Fibroblast of the aortic adventitia (primary cell): ENCODE measurements at places on chromosomes 12 and 14.
A peak's percentile ranks its signal among the peaks of the same experiment; 100 is the strongest.

DNA sequence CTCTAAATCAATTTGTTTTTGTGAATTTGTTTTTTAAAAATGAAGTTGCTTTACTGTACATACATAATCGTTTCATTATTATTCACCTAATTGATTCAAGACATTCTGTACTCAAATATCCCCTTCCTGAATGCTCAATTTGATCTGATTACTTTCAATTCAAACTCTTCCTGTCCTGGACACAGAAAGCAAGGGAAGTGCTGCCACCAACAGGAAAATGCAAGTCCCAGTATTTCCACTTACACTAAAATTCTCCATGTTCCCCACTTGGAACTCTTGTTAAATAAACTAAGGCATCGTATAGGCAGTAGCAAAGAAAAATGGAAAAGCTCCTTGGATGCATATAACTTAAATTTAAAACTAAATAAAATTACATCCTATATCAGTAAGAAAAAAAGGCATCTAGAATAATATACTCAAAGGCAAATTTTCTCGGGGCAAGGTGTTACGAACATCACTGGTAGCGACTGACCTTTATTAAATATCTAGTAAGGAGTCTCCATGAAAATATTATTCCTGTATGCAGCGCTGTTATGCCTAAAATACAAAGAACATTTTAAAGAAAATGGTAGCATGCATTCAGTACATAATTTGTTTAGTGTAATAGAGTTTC is 72.0 kb upstream of the DBX2 start:
- peak; percentile 60 for DNase-seq

- DNase-seq, result peak; percentile 50
Observed at GRCh38 chr14:53542732-53543131, 389.6 kb upstream of the DDHD1 start.

DNA sequence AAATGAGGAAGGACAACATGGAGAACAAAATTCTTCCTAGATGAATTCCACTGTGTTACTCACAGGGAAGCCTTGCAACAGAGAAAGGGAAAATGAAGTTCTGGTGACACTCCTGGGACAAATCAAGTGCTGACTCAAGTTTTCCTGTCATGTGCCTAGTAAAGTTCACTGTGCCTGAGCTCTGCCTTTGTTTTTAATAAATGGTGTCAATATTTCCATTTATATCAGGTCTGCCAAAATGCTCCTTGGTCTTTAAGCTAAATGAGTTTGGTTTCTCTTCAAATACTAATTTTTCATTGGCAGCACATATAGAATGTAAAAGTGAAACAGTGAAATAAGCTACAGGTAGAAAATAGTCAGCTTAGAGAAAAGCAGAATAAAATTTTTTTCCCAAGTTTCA is 33.0 kb downstream of the HIGD1C start:
- DNase-seq, result peak; percentile 81

- peak; percentile 99 for DNase-seq
Observed at GRCh38 chr12:98439981-98440581, 75.3 kb upstream of the TMPO start.

DNA sequence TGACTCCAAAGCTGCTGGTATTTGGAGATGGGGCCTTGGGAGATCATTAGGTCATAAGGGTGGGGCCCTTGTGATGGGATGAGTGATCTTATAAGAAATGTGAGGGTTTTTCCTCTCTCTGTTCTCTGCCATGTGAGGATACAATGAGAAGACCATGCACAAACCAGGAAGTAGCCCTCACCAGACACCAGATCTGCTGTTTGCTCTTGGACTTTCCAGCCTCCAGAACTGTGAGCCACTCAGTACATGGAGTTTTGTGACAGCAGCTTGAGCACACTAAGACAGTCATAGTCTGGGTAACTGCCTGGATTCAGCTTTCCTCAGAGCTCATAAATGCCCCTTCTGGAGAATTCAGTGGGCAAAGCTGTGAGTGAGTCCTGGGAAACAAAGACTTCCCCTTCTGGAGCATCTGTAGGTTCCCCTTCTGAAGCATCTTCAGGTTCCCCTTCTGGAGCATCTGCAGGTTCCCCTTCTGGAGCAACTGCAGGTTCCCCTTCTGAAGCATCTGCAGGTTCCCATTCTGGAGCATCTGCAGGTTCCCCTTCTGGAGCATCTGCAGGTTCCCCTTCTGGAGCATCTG is 11.0 kb upstream of the PPP4R3A start:
- no peak for DNase-seq

DNA sequence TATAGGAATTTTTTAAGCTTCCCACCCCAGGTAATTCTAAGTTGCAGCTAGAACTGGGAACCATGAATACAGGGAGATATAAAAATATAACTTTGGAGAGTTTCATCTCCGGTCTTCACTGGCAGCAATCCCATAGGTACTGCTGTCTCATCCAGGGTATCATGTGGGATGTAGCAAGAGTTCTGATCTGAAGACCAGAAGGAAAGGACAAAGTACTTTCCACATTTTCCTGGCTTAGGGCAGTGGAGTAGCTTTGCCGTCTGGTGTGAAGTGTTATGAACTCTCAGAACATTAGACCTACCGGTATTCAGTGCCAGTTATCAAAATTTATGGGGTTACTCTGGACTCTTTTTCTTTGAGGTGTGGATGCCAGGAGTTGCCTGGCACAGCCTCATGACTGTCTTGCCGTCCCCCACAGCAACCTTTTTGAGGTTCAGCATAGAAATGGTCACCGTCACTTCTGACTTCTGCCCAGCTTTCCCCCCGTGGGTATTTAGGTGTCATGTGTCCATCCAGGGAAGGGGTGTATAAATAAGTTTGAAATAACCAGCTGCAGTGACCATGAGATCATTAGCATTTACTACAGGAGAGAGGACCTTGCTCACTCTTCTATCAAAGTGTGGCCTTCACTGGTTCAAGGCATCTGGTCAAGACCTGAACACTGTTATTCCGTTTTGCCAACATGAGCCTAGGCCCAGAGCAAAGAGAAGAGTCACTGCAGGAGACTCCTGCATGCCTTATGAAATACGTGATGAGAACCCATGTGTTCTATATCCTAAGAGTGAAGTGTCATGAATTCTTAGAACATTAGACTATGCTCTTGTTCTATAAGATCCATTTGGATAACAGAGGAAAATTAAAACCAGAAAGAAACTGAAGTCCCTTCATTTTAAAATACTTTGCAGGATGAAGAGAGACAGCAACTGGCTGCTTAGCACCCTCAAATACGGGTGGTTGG is 22.2 kb downstream of the TMEM233 start:
- no peak for DNase-seq

GRCh38 chr14:49940808-49941421 is 48.0 kb downstream of the ARF6 start:
- DNase-seq, result peak; percentile 64

GRCh38 chr12:32644431-32644830 is 34.7 kb upstream of the DNM1L start:
- DNase-seq, result peak; percentile 64

DNA sequence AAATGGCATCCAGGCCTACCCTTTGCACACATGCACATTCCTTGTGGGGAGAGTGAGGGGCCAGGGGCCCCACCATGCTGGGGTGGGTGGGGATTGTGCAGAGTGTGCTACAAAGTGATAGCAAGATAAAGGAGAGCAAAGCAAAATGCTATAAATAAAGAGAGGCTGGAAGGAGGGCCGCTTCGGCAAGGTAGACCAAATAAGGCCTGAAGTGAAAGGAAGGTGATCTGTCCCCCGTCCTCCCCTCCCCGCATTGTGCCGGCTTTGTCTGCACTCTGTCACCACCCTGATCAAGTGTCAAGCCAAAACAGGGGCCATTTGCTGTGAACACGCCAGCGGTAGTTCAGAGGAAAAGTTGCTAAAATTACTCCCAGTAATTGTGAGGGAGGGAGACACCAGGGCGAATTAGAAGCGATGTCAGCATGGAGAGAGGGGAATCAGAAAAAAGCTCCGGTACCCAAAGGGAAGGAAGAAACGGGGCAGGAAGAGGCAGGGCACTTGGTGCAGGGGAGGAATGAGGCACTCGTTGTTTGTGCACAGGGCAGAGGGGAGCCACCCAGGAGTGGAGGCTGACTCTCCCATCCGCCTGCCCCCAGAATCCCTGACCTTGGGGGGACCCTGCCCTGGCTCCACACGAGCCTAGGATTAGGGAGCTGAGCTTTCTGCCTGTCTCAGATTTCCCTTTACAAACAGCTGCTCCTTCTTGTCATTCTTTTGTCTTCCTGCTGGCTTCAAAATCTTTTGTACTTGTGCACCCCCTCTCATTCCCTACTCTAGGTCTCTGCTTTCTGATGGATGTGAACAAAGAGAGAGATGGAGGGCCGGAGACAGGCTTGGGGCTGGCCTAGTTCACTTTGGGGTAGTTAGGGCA is 2.9 kb upstream of the MYH7 start:
- no peak for DNase-seq

DNA sequence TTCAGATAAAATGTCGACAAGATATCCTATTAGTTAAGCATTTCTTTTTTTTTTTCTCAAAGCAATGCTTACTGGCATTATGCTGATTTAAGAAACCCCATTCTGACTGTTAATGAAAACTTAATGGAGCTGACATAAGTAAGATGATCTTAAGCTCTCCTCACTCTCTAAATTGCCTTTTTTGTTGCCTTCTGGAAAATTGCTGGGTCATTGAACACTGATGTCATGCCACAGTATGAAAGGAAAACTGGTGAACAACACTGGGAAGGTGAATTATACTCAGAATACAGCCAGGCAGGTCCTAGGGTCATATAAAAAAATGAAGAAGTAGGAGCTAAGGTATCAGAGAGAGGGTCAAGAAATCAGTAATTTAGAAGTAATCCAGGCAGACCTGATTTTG is 179.9 kb downstream of the BTG1 start:
- DNase-seq, result no peak

DNA sequence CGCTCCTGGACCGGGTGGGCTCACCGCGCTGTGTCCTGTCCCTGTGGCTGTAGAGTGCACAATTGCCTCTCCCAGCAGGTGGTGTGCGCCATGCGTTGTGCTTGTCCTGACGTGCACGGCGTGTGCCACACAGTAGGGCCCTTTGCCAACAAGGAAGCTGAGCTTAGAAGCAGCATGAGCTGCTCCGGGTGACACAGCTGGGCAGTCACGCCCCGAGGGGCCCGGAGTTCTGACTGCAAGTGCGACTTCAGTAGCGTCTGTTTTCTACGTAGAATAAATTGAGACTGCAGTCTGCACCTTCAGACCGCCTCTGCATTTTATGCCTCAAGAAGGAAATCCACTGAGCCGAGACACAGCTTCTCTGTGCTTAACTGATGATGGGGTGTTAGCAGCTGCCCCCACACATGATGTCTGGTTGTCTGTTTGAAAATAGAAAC is 81.6 kb downstream of the ADGRD1 start:
- DNase-seq, result no peak

GRCh38 chr12:88362439-88362838 is 217.8 kb downstream of the KITLG start:
- peak; percentile 30 for DNase-seq

DNA sequence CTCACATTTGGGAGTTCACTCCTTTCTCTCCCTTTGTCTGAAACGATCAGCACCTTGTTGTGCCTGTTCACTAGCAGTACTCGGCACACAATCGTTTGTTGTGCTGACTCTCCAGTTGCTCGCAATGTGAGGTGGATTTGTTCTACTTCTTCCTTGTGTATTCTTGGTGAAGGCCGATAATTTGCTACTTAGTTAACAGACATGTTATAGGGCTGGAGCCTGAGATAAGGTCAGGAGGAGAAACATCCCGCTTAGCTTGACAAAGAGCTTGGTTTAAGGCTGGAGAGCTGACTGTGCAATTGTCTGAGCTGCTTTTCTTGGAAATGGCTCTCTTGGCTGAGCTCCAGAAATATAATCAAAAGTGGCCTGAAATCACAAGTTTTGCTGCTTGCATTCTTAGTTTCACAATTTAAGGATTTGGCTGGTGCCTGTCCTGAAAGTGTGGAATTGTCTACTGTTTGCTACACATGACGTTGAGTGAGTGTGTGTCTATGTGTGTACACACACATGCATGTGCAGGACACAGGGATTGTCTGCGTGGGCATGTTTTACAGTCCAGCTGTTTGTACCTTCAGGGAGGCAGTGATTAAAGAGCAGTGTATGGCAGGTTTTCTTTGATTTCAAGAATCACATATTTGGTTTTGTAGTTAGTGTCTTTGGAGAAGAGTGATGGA is 77.7 kb downstream of the ARF6 start:
- peak; percentile 95 for DNase-seq

GRCh38 chr12:28023156-28023887 is 50.8 kb upstream of the PTHLH start:
- DNase-seq, result peak; percentile 84

- no peak for DNase-seq
Observed at GRCh38 chr12:6088921-6089747, 35.3 kb downstream of the VWF start.

DNA sequence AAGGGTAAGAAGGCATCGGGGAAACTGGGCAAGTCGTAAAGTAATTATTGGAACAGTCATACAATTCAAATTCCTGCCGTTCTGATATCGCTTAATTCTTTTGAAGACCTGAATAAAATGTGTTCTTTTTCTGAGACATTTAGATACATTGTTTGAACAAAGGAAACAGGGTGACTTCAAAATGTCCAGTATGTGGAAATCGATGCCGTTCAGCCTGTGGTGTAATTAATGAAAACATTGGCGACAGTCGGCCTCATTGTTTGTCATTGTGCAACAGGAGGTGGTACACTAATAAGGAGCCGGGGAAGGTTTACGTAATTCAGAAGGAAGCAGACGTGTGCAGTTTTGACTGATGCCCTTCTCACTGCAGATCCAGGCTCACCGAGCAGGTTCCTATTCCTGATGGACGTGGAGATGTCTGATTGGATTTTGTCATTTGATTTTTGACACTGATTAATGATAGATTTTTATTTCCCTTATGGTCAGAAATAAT is 92.7 kb downstream of the BORCS5 start:
- DNase-seq, result no peak

GRCh38 chr12:124668602-124669001 is 101.2 kb upstream of the NCOR2 start:
- DNase-seq, result peak; percentile 67

- DNase-seq, result peak; percentile 20
Observed at GRCh38 chr12:40105265-40105514, 691 bp downstream of the SLC2A13 start.

DNA sequence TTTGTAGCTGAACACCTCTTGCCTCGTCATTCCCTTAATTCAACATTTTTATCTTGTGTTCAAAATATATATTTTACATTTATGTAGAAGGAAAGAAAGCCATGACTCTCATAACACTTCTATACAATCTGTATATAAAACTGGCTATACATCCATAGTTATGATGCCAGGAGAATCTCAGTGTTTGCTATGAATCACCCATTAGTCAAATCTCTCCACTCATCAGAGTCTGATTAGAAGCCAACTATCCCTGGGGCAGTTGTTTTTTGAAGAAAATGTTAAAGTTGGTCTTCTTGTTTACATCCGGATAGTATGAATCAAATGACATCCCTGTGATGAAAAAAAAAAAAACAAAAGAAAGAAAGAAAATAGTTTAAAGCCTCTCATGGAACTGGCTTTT is 503.9 kb downstream of the NELL2 start:
- DNase-seq, result peak; percentile 11

GRCh38 chr12:132726386-132726785 is 15.7 kb downstream of the PGAM5 start:
- no peak for DNase-seq

DNA sequence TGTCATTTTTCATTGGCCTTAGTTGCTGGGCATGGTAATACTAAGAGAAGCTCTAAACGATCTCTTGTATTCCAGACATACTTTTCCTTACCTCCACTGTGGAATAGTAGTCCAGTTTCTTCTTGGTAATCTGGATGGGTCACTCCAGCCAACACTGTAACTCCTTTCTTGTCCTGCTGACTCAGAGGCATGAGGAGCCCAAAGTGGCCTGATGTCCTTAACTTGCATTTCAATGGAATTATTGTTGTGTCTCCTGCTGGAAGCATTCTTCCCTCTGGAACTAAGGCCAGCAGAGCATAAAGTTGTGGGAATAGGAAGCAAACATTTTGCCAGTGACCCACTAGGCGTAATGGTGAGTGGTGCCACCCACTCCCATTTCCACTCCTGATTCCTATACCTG is 33.1 kb downstream of the DAAM1 start:
- peak; percentile 8 for DNase-seq
